Metanephros (tissue), 2 donors: ENCODE measurements at places on chromosomes 13 and 19. TPM values are rescaled to one million over a fixed set of nuclear protein-coding genes. Genes with fewer than 3 reads are reported as not detected.

GSX1 gene
- not detected for total RNA-seq

CFAP97D2 gene
- not detected for total RNA-seq

CD33 gene
- total RNA-seq: 3.9 TPM

GPR183 gene
- 9.8 TPM for total RNA-seq

RFX1 gene
- total RNA-seq: 14.8 TPM

TMEM190 gene
- total RNA-seq: not detected

RNF225 gene
- not detected for total RNA-seq

SPRED3 gene
- total RNA-seq: 0.23 TPM

C19orf33 gene
- 6.8 TPM for total RNA-seq

PCDH17 gene
- 32.4 TPM for total RNA-seq

NLRP4 gene
- total RNA-seq: not detected

F10 gene
- 16.6 TPM for total RNA-seq

CHST8 gene
- 0.41 TPM for total RNA-seq

NLRP5 gene
- total RNA-seq: not detected

IFI30 gene
- 57.0 TPM for total RNA-seq

RBM42 gene
- total RNA-seq: 40.6 TPM

KLK3 gene
- not detected for total RNA-seq

MBD3L3 gene
- total RNA-seq: not detected

ZSCAN4 gene
- not detected for total RNA-seq

OR1I1 gene
- total RNA-seq: not detected

PLIN4 gene
- total RNA-seq: 10.6 TPM

ZNF850 gene
- total RNA-seq: 8.2 TPM

UNC13A gene
- 0.41 TPM for total RNA-seq

TEAD2 gene
- total RNA-seq: 49.9 TPM

CNMD gene
- total RNA-seq: 0.41 TPM

YJEFN3 gene
- total RNA-seq: 2.7 TPM

SPACA4 gene
- total RNA-seq: not detected

ZNF227 gene
- 28.1 TPM for total RNA-seq

PRKACA gene
- total RNA-seq: 76.0 TPM

PDE4C gene
- total RNA-seq: 5.3 TPM

SIGLEC12 gene
- 0.12 TPM for total RNA-seq

HIPK4 gene
- total RNA-seq: 0.06 TPM

CHMP2A gene
- total RNA-seq: 77.3 TPM

MAP4K1 gene
- 2.7 TPM for total RNA-seq

EDNRB gene
- 70.6 TPM for total RNA-seq

ZNF555 gene
- total RNA-seq: 16.7 TPM

CYP2S1 gene
- total RNA-seq: 1.3 TPM

ZNF470 gene
- 4.9 TPM for total RNA-seq

MEIOSIN gene
- total RNA-seq: not detected

GARIN5B gene
- total RNA-seq: not detected

SOX1 gene
- not detected for total RNA-seq

CD22 gene
- 6.7 TPM for total RNA-seq

ELOF1 gene
- 24.9 TPM for total RNA-seq

NOVA2 gene
- 2.7 TPM for total RNA-seq

HSH2D gene
- 2.6 TPM for total RNA-seq

ELF1 gene
- total RNA-seq: 77.8 TPM

ZNF564 gene
- 24.9 TPM for total RNA-seq

PKN1 gene
- total RNA-seq: 105 TPM

SIGLEC5 gene
- 0.88 TPM for total RNA-seq

ZNF471 gene
- total RNA-seq: 9.3 TPM

PBX4 gene
- total RNA-seq: 5.3 TPM

DUS3L gene
- 31.2 TPM for total RNA-seq

EBI3 gene
- 0.82 TPM for total RNA-seq
